ENCODE measurements at places on chromosomes 5 and 9.
A peak's percentile ranks its signal among the peaks of the same experiment; 100 is the strongest.

DNA sequence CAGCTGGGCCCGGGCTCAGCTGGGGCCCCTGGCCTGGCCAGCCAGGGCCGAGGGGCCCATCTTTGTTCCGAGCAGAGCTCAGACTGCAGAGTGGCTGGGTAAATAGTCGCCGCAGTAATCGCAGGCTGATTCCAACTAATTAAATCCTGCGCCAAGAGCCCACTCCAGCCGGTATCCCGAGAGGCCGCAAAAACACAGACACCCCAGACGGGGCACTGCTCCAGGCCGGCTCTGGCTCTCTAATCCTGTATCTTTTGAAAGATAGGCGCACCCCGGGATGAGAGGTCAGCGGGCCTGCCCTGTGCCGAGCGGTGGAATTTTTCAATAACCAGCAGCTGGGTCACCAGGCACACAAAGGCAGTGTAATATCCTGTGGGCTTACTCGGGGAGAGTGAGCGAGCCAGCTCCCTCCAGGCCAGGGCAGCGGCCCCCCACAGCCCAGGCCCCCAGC is 57.7 kb downstream of the LMX1B start:
- DNase-seq: no peak

DNA sequence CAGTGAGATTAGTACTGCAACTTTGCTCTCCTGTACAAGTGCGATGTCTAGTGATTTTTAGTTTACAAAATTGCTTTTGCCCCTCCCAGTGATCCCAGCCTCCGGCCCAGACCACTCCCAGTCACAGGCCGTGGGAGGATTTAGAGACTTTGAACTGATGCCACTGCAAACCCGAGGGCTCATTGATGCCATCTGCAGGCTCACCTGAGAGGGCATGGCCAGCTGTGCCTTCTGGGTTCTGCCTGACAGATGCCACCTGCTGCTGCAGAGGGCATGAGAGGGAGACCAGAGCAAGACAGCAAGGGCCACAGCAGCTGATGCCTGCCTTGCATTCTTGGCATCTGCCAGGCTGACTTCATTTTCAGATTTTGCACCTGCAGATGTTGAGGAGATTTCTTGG is 593.8 kb downstream of the CDK5RAP2 start:
- DNase-seq: no peak

DNA sequence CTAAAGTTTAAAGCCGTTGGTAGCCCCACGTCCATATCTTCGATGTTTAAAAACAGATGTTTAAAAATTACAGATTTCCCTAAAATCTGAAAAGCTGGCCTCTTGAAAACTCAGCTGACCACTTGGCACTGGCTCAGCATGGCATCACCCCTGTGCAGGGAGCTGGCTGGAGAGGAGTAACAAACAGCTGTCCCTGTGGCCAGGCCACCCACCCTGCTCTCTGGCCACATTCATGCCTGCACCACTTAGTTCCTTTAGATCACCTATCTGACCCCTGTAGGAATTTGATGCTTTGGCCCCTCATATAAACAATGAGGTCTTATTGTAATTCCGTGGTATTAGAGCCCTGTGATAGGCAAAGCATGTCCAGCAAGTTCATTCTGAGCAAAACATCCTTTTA is 107.5 kb downstream of the FRMD3 start:
- DNase-seq: no peak

GRCh38 chr5:6602441-6602840 is 30.4 kb downstream of the NSUN2 start:
- no peak for DNase-seq

GRCh38 chr9:121700832-121701419 is 49.5 kb downstream of the DAB2IP start:
- DNase-seq: no peak

DNA sequence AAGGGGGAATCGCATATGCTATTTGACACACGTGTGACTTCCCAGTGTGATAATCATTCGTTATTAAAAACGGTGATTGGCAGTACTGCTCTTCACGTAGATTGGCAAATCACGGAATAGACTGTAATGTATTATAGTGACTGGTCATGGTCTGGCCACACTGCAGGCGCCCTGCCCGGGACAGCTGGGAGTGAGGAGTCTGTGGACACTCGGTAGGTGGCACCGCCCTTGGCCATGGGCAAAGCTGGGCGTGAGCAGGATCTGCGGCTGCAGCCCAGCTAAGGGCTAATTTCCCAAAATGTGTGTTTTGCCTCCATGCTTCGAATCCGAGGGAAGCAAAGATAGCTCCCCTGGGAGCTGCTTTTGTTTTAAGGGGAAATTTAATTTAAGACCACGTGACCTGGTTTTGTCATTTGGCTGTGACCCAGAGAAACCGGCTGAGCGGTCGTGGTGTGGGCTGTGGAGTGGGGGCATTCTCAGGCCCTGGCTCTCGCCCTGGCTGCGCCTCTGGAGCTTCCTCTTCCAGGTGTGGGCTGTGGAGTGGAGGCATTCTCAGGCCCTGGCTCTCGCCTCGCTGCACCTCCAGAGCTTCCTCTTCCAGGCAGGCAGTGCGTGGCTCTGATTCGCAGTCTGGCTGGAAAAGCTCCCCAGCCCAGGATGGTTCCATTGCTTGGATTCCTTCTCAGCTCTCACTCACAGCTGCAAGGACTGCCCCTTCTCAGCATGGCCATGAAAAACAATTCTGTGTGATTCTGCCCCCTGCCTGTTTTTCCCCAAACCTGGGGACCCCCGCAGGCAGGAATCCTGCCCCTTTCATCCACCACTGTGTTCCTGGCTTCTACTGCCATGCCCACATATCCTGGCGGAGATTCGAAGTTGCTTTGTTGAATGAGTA is 131.1 kb downstream of the OLFM1 start:
- DNase-seq: peak; percentile 8

- no peak for DNase-seq
Measured at GRCh38 chr5:173778784-173779304, 109.3 kb upstream of the CPEB4 start.

DNA sequence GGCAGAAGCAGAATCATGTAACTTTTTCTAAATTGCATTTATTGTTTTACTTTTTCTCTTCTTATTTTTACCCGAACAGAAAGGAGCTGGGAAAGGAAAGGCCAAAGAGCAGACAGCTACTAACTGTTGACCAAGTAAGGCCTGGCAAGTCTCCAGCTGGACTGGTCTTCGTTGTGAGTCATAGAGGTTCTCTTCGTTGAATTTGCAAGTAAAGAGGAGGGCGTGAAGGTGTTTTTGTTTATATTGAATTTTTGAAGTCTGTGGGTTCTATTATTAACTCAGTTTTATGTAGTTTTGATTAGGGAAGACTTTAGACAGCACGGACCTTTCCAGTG is 416.5 kb upstream of the CCNH start:
- peak; percentile 36 for DNase-seq
